Activated CD4-positive, alpha-beta T cell treated with anti-CD3 and anti-CD28 coated beads for 4 hours (primary cell): ENCODE measurements at places on chromosomes 16 and 17.

- DNase-seq: no peak
Observed at GRCh38 chr17:66859353-66859752, 24.4 kb downstream of the CACNG5 start.

DNA sequence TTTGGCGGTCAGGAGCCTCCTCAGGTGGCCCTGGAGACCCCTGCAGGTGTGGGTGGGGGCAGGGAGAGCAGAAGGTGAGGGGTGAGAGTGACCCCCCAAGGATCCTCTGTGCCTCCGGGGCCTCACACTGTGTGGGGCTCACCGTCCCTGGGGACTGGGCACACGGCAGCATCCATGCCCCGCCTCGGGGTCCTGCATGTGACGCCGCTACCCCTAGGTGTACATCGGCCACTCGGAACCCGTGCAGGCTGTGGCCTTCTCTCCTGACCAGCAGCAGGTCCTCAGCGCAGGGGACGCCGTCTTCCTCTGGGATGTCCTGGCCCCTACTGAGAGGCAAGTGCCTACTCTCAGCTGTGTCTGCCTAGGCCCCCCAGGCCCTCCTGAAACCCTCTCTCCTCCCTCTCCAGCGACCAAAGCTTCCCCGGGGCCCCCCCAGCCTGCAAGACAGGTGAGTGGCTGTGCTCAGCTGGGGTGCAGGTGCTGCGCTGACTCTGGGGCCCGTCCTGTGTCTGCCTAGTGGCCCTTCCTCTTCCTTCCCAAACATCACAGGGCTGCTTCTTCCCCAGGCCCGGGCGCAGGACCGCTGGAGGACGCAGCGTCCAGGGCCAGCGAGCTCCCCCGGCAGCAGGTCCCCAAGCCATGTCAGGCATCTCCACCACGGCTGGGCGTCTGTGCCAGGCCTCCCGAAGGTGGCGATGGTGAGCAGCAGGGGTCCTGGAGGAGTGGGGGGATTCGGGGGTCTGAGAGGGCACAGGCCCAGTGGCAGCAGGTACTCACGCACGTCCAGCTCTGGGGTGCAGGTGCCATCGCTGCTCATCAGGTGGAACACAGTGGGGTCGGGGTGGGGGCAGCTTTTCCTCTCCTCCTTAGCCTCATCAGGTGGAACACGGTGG is 9.0 kb upstream of the RHOT2 start:
- no peak for DNase-seq

DNA sequence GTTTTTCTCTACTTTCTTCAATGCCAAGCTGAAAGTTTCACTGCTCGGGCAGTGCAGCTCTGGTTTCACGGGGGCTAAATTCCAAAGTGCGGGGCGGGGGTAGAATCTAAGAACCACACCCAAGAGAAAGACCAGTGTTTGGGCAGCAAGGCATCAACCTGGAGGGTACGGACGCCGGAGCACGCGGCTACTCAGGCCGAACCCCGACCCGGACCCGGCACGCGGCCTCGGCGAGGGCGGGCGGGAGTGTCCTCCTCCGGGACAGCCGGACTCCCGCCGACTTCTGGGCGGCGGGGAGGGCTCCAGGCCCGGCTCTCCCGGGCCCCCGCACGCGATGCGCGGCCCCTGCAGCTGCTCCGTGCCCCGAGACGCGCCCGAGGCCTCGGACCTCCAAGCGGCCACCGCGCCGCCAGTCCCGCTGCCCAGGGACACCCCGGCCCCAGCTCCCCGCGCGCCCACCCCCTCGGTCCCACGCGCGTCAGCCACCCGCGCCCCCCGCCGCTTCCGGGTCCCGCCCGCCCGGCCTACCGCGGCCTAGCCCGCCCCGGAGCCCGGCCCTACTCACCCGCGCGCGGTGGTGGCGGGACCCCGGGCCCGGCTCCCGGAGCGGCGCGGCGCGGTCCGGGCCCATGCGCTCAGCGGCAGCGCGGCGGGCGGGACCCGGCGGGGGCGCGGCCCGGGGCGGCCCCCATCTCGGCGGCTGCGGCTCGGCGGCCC is 561 bp downstream of the AXIN1 start:
- peak; percentile 28 for DNase-seq

- DNase-seq: no peak
Observed at GRCh38 chr17:1181753-1182137, 2.0 kb upstream of the ABR start.

DNA sequence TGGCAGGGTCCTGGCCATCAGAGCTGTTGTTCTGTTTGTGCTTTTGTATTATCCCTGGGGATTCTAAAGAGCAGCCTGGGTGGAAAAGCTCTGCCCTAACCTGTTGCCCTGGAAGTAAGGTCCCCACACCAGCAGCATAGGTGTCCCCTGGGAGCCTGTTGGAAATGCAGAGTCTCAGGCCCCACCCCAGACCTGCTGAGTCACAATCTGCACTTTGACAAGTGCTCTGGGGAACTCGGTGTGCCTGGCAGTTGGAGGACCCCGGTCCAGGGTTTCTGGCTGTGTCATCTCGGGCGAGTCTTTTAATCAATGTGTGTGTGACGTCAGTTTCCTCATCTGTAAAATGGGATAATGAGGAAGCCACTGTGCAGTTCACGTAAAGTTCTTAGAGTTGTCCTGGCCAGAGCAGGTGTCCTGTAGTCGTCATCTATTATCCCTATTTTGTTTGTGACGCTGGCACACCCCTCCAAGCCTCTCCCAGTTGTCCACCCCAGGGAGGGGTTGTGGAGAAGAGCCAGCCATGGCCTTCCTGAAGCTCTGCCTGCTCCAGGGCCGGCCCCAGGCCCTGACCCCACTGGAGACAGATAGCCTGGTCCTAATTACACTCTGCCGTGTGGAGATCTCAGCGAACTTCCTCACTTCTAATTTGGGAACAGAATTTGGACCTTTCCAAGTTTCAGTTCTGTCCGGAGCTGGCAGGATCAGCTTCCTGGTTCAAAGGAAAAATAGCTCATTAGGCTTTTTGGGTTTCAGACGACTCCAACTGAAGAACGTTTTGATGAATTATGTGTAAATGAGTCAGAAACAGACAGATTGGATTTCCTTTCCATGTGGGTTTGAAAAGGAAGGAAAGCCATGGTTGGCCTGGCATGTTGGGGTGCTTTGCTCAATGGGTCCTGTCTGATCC is 295.7 kb upstream of the FOXF1 start:
- no peak for DNase-seq

DNA sequence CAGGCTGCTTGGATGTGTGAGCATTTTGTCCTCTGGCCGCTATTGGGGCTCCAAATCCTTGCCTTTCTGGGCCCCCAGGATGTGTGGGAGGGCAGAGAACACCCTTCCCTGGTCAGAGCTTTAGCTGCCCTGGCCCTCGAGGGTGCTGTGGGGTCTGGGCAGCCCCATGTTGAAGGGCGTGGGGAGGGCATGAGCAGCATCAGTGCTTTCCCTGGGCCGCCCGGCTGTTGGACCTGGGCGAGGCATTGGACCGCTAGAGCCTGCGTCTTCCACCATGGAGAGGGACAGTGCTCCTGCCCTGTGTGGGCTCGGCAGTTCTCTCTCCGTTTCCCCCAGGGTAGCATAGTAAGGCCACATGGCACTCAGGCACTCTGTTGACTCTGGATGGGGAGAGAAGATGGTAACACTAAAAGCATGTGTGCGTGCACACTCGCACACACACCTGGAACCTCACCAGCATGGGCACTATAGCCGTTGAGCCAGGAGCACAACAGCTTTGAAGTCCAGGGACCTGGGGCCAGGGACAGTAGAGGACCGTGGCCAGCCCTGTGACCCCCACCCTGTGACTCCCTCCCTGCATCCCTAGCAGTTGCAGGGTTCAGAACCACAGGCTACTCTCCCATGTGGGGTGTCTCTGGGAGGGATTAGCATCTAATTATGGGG is 6.6 kb downstream of the ADAD2 start:
- DNase-seq: no peak

DNA sequence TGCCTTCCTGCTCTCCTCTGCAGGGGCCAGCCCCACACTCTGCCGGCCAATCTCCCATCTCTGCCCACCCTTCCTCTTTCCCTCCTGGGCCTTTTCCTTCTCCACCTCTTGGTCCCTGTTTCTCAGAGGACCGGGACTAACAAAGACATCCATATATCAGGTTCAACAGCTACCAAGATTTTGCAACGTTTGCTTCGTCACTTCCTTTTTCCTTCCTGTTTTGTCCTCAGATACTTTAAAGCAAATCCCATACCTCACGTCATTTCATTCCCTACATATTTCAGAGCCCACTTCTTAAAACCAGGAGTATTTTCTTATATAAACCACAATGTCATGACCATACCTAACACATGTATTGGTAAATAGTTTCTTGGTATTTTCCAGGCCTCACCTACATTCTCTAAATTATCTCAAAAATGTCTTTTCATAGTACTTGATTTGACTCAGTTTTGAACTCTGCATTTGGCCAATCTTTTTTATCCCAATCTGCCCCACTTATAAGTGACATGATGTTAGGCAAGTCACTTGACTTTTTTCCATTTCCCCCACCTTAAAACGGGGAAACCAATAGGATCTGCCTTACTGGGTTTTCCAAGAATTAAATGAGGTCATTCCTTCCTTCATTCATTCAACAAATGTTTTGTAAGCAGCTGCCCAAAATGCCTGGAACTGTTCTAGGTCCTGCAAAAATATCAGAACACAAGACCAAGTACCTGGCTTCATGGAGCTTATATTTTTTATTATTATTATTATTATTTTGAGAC is 7.2 kb upstream of the USP10 start:
- DNase-seq: no peak

GRCh38 chr17:39380144-39380543 is 21.3 kb downstream of the FBXL20 start:
- DNase-seq: no peak
